Esophagus squamous epithelium (tissue), 5 donors: ENCODE measurements at places on chromosomes 5 and 9.

- no peaks in the 10 kb centered on the region for H3K4me1 ChIP-seq
- H3K27me3 ChIP-seq: no peaks in the 10 kb centered on the region
- H3K4me3 ChIP-seq: no peak overlapping the region
Observed at GRCh38 chr5:82641331-82642003, 363.3 kb upstream of the RPS23 start.

- no peak overlapping the region for H3K27ac ChIP-seq
- H3K4me3 ChIP-seq: no peak overlapping the region
- no peak for DNase-seq
- peaks cover 36% of the 10 kb centered on the region for H3K36me3 ChIP-seq
Observed at GRCh38 chr9:128728298-128728697, 4.4 kb upstream of the ZDHHC12 start.

GRCh38 chr5:17223367-17224185 is 6.1 kb downstream of the BASP1 start:
- no peak overlapping the region for H3K27ac ChIP-seq
- no peaks in the 10 kb centered on the region for H3K27me3 ChIP-seq
- H3K36me3 ChIP-seq: no peaks in the 10 kb centered on the region
- no peaks in the 10 kb centered on the region for H3K4me1 ChIP-seq

GRCh38 chr5:178198706-178199105 is 5.6 kb upstream of the HNRNPAB start:
- no peak for DNase-seq
- no peak overlapping the region for H3K27ac ChIP-seq
- no peaks in the 10 kb centered on the region for H3K36me3 ChIP-seq
- H3K27me3 ChIP-seq: peaks cover 6% of the 10 kb centered on the region
- no peaks in the 10 kb centered on the region for H3K4me1 ChIP-seq

DNA sequence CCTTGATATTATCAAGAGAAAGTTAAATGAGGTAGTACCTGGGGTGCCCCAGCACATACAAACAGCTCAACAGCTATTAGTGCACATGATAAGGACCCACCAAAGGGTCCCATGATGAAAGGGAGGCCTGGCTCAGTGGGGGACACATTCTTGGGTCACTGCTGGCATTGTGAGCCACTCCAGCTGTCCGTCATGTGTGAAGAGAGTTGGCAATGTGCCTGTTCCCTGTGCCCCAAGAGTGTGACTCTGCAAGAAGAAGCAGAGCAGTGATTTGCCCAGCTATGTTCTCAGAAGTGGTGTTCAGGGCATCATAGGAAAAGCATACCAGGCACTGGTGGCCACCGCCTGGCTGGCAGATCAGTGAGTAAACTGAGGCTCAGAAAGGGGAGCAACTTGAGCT is 37.1 kb upstream of the TDRD7 start:
- H3K36me3 ChIP-seq: no peaks in the 10 kb centered on the region
- no peak overlapping the region for H3K27ac ChIP-seq
- H3K4me3 ChIP-seq: no peak overlapping the region

GRCh38 chr9:108552459-108553040 is 303.2 kb downstream of the ACTL7B start:
- H3K4me1 ChIP-seq: peaks cover 24% of the 10 kb centered on the region
- no peak overlapping the region for H3K4me3 ChIP-seq
- peak overlapping the region; percentile 76 for H3K27ac ChIP-seq
- no peaks in the 10 kb centered on the region for H3K27me3 ChIP-seq
- no peak for DNase-seq
- H3K36me3 ChIP-seq: no peaks in the 10 kb centered on the region

DNA sequence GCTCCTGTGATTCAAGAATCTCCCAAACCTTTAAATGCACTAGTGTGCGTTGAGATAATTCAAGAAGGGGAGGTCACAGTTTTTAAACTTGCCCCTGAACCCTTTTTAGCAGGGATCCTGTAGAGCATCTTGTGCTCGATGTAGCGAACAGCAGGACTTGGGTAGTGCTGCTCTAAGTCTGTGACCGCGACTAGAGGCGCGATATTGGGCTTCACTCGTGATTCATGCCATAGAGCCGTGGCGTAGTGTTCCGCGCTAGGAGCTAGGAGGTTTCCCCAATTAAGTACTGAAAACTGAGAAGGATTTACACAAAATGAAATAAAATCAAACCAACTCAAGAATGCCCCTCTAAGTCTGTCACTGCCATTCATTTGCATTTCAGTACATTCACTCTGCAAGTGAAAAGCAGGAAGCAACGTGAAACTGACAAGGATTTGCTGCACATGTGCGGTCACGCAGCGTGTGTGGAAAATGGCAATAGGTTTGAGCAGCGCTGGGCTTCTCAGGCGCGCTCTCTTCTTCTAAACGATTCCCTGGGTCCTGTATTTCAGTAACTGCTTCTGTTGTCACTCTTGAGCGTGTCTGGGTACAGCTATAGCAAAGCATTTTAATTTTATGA is 1135.9 kb upstream of the WWC1 start:
- no peak overlapping the region for H3K4me3 ChIP-seq
- no peaks in the 10 kb centered on the region for H3K36me3 ChIP-seq
- H3K27me3 ChIP-seq: no peaks in the 10 kb centered on the region
- no peaks in the 10 kb centered on the region for H3K4me1 ChIP-seq

DNA sequence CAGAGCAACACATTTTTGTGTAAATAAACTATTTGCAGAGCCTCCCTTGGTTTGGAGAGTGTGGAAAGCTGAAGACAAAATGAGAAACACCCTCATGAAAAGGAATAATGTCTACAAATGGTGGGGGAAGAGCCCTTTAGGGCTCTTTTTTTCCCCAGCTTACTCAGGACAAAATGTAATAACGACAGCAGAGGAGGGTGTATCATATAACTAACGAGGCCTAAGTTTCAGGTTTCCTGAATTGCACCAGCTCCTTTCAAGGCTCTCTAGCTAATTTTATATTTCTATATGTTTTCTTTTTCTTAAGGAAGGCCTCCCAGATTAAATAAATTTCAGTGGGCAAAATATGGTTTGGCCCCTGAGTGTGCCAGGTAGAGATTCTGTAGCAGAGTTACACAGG is 116.3 kb downstream of the FEM1C start:
- H3K27ac ChIP-seq: no peak overlapping the region
- DNase-seq: no peak
- no peaks in the 10 kb centered on the region for H3K27me3 ChIP-seq
- H3K4me1 ChIP-seq: no peaks in the 10 kb centered on the region
- no peak overlapping the region for H3K4me3 ChIP-seq

- DNase-seq: no peak
- no peak overlapping the region for H3K4me3 ChIP-seq
- no peaks in the 10 kb centered on the region for H3K27me3 ChIP-seq
Observed at GRCh38 chr5:42720251-42720650, 36.4 kb upstream of the CCDC152 start.

DNA sequence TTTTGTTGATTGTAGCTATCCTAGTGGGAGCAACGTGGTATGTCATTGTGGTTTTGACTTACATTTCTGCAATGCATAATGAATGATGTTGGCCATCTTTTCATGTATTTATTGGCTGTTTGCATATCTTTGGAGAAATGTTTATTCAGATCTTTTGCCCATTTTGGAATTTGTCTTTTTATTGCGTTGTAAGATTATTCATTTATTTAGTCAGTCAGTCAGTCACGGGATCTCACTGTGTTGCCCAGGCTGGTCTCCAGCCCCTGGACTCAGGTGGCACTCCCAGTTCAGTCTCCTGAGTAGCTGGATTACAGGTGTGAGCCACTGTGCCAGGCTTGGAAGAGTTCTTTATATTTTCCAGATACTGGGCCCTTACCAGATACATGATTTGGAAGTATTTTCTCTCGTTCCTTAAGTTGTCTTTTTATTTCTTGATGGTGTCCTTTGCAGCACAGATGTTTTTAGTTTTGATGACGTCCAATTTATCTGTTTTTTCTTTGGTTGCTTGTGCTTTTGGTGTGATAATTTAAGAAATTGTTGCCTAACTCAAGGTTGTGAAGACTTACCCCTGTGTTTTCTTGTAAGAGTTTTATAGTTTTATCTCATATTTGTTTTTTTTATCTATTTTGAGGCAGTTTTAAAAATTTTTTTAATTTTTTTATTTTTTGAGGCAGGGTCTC is 67.1 kb downstream of the EHMT1 start:
- no peak overlapping the region for H3K4me3 ChIP-seq
- H3K36me3 ChIP-seq: peaks cover 11% of the 10 kb centered on the region
- H3K4me1 ChIP-seq: peaks cover 5% of the 10 kb centered on the region
- no peak for DNase-seq

DNA sequence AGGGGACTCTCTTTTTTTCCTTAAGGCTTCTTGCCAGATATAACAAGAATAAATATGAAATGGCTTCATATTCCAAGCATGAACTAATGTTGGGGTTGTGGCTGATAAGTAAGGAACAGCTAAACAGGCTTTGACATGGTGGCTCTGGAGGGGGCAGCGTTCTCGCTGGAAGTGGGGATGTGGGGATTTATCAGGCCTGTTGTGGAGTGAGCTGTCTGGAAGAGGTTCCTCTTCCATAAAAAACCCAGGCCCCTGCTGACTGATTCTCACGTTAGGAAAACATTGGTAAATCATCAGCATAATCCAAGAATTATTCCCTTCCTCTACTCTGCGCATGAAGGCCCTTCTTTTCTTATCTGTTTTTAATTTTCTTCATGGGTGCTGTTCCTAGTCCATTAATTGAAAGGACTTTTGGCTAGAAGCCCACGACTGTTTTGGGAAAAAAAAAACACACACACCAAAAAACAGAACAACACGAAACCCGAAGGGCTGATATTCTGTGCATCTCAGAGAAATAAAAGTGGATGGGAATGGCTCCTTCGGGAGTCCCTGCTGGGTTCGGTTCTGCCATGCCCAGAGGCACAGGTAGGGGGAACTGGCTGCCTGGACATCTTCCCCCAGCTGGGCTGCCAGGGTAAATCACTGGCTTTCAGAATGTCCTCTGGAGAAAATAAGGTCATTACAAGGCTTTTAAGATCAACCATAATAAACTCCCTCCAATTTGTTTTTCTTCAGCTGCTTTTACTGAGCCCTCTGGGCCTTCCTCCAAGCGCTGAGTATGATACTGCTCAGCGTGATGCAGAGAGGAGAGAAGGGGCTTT is 297.0 kb downstream of the SLIT3 start:
- DNase-seq: no peak
- H3K4me1 ChIP-seq: no peaks in the 10 kb centered on the region

DNA sequence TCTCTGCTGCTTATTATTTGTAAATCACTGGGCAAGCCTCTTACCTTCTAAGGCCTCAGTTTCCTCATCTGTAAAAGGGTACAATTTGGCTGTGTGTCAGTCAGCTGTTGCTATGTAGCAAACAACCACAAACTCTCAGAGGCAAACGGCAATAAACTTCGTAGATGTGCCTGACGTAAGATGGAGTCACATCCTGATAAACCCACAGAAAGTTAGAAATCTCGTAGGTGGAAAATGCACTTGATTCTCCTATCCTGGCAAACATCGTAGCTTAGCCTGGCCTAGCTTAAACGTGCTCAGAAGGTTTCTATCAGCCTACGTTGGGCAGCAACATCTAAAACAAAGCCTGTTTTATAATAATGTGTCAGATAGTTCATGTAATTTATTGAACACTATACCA is 35.0 kb upstream of the UNC5A start:
- H3K4me3 ChIP-seq: no peak overlapping the region
- no peak overlapping the region for H3K27ac ChIP-seq
- H3K4me1 ChIP-seq: no peaks in the 10 kb centered on the region
- H3K36me3 ChIP-seq: no peaks in the 10 kb centered on the region
- H3K27me3 ChIP-seq: peaks cover 87% of the 10 kb centered on the region

GRCh38 chr5:139765409-139766217 is 30.0 kb upstream of the PSD2 start:
- no peaks in the 10 kb centered on the region for H3K4me1 ChIP-seq
- no peak for DNase-seq
- peak overlapping the region; percentile 75 for H3K27ac ChIP-seq
- peaks cover 36% of the 10 kb centered on the region for H3K27me3 ChIP-seq
- peak overlapping the region; percentile 62 for H3K4me3 ChIP-seq
- H3K36me3 ChIP-seq: no peaks in the 10 kb centered on the region

DNA sequence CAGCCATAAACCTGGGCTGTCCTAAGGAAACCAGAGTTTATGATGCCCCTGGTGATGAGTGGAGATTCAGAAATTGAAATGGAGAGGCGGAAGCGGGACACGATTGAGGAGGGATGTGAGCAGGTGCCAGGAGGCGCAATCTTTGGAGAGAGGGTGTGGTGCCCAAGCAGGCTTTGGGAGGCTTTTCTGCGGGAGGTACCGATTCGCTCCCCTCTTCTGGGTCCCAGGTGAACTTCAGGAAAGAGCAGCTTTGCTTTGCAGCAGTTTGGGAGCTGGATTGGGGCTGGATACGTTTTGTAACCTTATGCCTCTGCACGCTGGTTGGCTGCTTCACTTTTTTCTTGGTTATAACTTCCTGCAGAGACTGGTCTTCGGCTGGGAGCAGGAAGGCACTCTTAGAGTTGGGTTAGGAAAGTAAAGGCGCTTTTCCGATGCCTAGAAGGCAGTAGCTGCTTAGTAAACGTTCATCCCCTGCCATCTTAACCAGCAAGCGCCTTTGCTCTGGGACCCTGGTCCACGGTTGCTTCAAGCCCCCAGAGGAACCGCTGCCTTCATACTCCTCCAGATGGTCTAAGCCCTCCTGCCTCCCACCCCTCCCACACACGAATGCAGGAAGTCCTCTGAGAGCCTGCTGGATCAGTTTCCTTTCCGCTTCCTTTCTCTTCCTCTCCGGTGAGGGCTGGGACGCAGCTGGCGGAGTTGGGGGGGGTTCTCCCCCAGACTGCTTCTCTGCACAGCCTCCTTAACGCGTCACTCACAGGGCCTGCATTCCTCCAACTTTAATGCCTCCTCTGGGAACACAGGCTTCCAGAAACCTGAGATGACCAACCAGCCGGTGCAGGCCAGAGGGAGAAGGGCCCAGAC is 15.2 kb upstream of the NEK6 start:
- DNase-seq: no peak
- H3K27ac ChIP-seq: no peak overlapping the region
- H3K4me3 ChIP-seq: peak overlapping the region; percentile 44
- H3K4me1 ChIP-seq: no peaks in the 10 kb centered on the region

DNA sequence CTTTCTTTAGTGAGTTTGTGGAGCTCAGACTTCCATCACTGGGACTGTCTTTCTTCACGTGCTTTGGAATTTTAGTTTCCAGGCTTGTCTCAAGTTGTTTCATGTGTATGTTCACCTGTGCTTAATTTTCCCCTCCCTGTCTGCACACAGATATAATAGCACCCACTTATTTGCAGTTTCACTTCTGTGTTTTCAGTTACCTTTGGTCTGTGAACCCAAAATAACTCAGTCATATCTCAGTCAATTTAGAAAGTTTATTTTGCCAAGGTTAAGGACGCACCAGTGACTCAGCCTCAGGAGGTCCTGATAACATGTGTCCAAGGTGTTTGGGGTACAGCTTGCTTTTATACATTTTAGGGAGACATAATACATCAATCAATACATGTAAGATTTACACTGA is 330.4 kb downstream of the ICE1 start:
- no peaks in the 10 kb centered on the region for H3K4me1 ChIP-seq
- DNase-seq: no peak
- H3K4me3 ChIP-seq: no peak overlapping the region
- H3K36me3 ChIP-seq: no peaks in the 10 kb centered on the region
- no peaks in the 10 kb centered on the region for H3K27me3 ChIP-seq

DNA sequence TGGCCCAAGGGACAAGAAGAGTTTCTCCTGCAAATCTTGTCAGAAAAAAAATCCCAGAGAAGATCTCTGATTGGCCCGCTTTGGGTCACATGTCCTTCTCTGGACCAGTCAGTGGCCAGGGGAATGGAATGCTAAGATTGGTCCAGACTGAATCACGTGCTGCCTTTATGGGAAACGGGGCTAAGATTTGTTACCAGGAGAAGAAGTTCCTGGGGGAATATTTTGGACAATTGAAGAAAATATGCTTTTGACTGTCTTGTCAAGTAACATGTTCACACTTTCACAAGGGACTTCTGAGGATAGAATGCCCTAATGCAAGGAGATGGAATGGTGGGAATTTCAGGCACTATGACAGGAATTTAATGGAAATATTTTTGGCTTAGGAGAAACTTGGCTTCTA is 74.1 kb upstream of the SH3PXD2B start:
- no peaks in the 10 kb centered on the region for H3K36me3 ChIP-seq
- H3K4me3 ChIP-seq: no peak overlapping the region
- H3K4me1 ChIP-seq: peaks cover 21% of the 10 kb centered on the region
- no peaks in the 10 kb centered on the region for H3K27me3 ChIP-seq
- no peak for DNase-seq
